Uterus (tissue), 4 donors: ENCODE measurements at places on chromosomes 1 and 21. TPM values are rescaled to one million over a fixed set of nuclear protein-coding genes. Genes with fewer than 3 reads are reported as not detected.

GRCh38 chr21:31173881-31174555 lies 135.7 kb upstream of the KRTAP19-8 start:
- DNase-seq = peak; percentile 55

DNA sequence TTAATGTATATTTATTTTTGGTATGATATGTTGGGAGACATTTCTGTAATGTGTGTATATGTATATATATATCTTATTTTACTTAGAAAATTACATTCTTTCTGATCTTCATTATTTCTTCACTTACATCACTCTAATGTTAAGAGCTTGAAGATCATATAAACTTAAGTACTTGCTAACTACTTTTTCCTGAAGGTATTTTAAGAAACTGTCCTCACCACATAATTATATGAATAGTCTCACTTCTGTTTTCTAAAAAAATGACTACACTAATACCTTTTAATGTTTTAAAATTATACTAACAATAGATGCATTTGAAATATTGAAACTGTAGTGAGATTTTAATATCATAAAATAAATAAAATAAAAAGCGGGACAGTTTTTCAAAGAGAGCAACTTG lies 377.1 kb downstream of the LRRIQ3 start:
- no peak for DNase-seq

- no peak for DNase-seq
These were observed 5.1 kb downstream of the OSBPL9 start for GRCh38 chr1:51621841-51622454.

- DNase-seq = no peak
These were observed 129.9 kb downstream of the GLUL start for GRCh38 chr1:182261655-182262054.

GRCh38 chr1:16677552-16678431 lies 11.0 kb upstream of the RNU1-3 start:
- peak; percentile 29 for DNase-seq

DNA sequence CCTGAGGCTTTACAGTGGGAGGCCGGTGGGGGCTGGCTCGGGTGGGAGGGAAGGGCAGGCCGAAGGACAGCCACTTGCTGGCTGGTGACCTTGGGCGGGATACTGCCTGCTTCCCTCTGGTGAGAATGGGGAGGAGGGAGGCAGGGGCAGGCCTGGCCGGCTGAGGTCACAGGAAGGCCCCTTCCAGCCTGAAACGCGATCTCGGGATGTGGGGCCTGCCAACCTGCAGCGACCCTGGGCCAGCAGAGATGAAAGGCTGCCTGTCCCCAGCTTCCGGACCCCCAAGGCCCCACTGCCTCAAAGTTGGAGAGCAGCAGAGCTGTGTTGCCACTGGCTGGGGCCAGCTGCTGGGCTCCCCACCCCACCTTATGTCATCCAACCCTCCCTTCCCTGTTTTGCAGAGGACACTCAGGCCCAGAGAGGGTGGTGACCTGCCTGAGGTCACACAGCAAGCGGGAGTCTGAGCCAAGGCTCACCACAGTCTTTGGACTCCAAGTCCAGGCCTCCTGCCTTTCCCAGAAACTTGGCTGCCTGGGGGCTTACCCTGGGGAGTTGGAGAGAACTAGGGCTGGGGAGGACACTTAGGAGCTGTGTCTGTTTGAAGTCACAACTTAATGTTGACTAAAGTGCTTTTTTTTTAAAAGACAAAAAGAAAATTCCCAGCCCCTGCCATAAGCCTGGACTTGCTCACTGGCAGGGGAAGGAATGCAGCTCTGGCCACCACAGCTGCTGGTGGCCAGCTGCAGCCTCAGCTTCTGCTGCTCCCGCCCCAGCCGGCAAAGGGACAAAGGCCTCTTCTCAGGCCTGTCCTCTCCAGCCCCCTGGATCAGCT lies 14.8 kb upstream of the WASF2 start:
- peak; percentile 85 for DNase-seq

GRCh38 chr1:109832945-109833344 lies 69.2 kb upstream of the EPS8L3 start:
- DNase-seq = no peak

DNA sequence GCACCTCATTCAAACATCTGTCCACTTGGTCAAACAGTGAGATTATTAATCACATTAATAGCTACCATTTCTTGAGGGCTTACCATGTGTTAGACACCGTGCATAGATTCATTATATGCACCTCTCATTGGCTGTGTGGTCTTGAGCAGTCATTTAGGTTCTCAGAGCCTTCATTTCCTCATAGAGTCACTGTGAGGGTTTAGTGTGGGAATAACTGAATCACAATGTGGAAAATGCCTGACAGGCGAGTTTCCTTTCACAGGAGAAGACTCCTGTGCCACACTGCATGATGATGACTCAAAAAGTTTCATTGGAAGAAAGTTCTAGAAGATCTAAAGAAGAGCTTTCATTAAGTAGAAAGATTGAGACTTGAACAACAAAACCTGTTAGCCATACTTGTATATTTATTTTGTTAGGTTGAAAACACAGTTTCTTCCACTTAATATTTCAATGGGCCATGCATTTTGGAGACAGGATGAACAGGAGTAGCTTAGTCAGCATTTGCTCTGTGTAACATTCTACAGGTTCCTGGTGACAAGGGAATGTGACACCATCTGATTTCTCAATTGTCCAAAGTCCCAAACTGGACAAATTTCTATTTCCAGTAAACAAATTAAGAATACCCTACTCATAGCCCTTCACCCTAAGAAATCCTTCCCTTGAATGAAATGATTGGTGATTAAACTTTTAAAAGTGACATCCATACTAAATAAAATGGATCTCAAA lies 45.7 kb downstream of the FYB2 start:
- DNase-seq = no peak

DNA sequence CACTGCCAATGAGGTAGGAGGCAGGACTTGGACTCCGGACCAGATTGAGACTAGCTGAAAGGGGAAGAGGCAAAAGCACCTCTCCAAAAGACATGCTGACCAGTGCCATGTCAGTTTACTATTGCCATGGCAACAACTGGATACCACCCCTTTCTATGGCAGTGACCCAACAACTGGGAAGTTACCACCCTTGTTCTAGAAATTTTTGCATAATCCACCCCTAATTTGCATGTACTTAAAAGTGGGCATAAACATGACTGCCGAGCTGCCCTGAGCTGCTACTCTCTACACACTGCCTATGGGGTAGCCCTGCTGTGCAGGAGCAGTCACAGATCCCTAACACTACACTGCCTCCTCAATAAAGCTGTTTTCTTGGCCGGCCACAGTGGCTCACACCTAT lies 19.0 kb upstream of the SLC6A9 start:
- DNase-seq = no peak

GRCh38 chr1:29542548-29542947 lies 306.2 kb downstream of the PTPRU start:
- no peak for DNase-seq

DNA sequence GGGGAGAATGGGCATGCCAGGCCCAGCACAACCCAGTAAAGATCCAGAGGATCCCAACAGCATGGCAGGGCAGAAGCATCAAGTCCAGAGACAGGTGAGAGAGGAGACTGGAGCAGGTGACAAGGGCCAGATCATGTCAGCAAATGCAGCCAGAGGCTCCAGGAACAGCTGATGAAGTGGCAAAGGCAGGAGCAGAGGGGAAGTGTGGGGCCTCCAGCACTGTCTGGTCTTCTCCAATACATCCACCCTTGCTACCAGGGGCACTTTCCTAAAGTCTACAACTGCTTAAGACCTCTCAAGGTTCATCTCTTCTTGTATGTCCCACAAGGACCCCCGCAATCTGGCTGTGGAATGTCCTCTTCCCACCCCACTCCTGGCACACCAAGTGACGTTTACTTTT lies 17.4 kb downstream of the FAM163A start:
- DNase-seq = no peak

DNA sequence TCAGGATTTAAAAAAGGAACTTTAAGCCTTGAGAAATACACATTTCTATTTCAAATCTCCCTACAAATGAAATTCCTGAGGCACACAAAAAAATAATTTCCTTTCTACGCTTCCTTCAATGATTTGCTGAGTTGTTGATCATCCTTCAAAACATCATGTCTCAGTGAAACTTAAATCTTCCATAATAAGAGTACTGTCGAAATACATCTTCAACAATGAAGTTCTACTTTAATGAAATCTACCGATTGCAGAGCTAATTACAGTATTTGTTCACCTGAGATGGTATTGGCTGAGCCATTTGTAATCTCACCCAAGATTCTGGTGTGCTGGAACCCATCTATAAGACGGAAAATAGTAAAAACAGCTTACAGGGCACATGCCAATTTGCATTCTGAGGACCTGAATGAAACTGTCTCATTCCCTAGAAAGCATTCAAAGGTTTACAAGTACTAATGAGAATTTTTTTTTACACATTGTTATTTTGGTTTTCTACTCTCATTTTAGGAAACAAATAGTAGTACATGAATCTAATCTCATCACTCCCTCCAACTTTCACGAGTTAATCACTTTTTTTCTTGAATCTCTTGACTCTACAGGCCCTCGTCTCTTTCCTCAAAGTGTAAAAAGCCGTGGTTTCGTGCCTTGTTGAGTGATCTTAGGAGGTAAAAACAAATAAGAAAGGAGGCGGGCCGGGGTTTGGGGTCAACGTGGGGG lies 1.1 kb downstream of the CHML start:
- DNase-seq = no peak

DNA sequence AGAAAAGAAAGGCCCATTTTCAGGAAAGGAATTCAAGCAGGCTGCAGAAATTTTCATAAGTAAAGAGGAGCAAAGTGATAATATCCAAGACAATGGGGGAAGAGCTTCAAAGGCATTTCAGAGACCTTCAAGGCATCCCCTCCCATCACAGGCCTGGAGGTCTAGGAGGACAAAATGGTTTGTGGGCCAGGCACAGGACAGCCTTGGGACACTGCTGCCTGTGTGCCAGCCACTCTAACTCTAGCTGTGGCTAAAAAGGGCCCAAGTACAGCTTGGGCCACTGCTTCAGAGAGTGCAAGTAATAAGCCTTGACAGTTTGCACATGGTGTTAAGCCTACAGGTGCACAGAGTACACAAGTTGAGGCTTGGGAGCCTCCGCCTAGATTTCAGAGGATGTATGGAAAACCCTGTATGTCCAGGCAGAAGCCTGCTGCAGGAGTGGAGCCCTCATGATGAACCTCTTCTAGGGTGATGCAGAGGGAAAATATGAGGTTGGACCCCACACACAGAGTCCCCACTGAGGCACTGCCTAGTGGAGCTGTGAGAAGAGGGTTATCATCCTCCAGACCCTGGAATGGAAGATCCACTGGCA lies 51.8 kb upstream of the ZSWIM5 start:
- no peak for DNase-seq

GRCh38 chr1:25729790-25730644 lies 70.0 kb upstream of the SELENON start:
- no peak for DNase-seq

DNA sequence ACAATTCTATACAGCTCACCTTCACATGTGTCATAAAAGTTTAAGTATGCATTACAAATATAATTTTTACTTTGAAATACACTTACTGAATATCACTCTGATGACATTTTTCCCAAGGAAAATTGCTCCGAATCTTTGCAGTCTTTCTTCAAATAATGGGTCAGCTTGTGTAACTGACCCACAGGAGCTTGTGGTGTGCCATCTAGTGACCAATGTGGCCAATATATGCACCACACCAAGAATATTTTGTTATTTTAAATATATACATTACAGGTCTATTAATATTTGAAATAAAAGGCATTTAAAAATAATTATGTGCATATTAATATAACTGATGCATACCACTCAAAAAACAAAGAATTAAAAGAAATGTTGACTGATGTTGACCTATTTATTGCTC lies 271.4 kb downstream of the TBX15 start:
- no peak for DNase-seq

GRCh38 chr1:64228167-64228957 lies 24.9 kb downstream of the UBE2U start:
- DNase-seq = no peak

DNA sequence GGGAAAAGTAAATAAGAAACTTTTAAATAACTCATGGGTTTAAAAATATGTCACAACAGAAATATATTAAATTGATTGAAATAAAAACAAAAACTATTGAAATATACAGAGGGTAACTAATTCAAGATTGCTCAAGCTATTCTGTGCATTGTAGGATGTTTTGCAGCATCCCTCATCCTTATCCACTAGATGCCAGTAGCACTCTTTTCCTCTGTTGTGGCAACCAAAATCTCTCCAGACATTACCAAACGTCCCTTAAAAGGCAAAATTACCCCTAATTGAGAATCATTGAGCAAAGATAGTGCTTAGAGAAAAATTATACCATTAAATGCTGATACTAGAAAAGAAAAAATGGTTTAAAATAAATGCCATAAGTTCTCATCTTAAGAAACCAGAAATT lies 682.6 kb downstream of the RWDD3 start:
- DNase-seq = no peak

- DNase-seq = no peak
These were observed 49.7 kb downstream of the NMNAT2 start for GRCh38 chr1:183368213-183369108.

- no peak for DNase-seq
These were observed 3.4 kb upstream of the CHI3L1 start for GRCh38 chr1:203189951-203190352.

DNA sequence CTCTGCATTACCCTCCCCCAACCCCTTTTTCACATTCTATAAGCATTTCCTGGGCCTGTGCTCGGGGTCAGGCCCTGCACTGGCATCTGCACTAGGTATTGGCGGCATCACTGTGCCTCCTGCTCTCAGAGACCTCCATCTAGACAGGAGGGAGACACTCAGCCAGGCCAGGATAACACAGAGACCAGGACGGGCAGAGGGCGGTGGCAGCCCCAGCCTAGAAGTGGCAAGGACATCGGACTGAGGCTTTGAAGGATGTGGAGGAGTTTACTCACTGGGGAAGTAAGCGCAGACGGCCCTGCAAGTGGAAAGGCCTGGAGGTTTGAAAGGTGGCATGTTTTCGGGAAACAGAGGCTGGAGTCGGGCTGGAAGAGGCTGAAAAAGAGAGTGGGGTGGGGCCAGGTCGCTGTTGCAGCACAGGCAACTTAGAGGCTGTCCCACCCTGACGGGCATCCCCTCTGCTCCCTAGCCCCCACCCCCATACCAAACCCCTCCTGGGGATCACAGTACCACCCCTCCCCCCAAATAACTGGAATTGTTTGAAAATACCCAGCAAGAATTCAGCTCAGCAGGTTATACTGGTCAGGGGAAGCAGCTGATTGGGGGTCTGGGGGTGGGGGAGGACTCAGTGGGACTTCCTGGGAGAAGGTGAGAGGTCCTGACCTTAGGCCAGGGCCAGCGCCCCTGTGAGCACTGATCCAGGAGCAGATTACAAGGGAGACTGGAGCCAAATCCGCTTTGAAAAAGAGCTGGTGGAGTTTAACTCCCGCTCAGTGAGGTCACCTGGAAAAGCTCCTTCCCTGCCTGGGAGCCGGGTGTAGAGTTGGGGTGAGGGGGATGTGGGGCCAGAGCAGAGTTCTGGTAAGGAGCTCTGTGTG lies 121.8 kb upstream of the WNT4 start:
- no peak for DNase-seq

- no peak for DNase-seq
These were observed 264.2 kb downstream of the DISC1 start for GRCh38 chr1:231890791-231891190.

The TEX38 gene
- not detected for total RNA-seq

The ANKRD65 gene
- total RNA-seq = 20.0 TPM

The LAMC1 gene
- total RNA-seq = 212 TPM

The AMY2B gene
- 35.6 TPM for total RNA-seq
